NCI-H1105 treated with DMSO at 0.1 percent for 48 hours (cell line): ENCODE measurements at places on chromosomes 4 and X.

DNA sequence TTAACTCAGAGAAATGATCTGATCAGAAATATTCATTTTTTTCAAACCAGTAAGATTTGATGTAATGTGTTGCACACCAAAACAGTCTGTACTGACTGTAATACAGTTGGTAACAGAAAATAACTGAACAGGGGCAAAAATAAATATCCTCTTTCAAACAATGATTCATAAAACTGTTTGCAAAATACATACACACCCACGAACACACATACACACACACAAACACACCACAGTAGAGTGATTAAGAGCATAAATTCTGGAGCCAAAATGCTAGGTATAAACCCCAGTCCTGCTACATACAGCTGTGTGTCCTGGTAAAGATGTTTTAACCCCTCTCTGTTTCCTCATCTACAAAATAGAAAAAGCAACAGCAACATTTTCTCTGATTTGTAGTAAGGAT is 376.6 kb downstream of the PDGFC start:
- no peak for DNase-seq

DNA sequence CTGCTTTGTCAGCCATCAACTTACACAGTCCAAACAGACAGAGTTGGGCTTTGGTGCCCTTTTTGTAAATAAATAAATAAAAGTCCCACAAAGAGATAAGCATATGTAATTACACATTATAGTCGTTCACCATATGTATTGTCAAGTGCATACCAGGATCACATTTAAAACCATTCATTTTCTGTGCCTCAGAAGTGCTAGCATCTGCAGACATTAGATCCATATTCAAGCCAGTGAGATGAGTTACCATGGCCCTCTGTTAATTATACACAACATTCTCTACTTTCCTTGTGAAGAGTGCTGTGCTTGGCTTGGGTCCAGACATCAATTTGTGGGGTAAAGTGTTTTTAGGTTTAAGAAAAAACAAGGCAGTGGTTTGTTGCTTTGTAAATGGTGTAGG is 76.8 kb downstream of the ENOX2 start:
- peak; percentile 87 for DNase-seq

DNA sequence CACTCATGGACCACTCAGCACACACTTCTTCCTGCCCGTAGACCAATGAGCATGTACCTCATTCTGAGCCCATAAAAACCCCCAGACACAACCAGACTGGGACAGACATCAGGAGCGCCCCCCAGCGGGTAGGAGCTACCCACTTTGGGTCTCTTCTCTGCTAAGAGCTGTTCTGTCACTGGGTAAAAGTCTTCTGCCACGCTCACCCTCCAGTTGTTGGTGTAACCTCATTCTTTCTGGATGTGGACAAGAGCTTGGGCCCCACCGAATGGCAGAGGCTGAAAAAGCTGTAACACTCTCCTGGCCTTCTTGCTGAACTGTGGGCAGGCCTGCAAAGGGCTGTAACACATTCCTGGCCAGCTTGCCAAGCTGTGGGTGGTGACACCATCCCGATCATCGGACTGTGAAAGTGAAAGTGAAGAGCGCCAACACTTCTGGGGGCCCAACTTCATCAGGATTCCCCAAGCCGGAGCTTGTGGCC is 137.6 kb downstream of the TECRL start:
- no peak for DNase-seq

DNA sequence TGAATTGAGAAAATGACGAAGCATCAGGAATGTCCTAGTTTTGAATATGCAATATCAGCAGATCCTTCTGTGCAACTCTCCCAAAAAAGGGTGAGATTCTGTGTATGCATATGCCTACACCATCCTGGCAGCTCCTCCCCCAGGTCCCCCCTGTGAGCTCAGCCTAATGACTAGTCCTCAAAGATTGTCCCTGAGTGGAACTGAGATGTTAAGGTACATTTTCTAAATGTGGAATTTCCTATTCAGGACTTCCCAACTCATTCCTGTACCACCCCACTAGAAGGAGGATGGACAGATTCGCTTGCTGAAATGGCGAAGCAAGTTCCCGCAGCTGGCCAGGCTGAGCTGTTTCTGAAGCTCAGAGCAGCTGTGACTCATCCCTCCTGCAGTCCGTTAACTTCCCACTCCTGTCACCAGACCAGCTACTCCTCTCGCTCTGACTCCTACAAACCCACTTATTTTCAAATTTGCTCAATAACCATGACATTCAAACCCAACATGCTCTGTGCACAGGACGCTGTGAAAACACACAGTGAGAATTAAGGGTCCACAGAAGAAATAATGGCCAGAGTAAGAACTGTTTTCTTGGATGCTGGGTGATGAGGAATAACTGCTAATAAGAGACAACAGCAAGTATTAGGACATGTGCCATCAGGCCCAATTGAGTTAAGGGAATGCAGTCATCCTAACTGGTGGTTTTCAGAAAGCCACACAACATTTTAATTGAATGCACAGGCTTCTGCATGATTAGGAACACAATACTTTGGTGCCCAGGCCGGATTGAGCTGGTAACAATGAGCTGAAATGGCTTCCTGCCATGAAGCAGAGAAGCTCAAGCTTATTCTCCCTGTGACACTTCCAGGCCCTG is 40.0 kb upstream of the IRF2 start:
- DNase-seq, result no peak

- DNase-seq, result no peak
Observed at GRCh38 chr4:7655511-7656243, 220.9 kb upstream of the PSAPL1 start.

DNA sequence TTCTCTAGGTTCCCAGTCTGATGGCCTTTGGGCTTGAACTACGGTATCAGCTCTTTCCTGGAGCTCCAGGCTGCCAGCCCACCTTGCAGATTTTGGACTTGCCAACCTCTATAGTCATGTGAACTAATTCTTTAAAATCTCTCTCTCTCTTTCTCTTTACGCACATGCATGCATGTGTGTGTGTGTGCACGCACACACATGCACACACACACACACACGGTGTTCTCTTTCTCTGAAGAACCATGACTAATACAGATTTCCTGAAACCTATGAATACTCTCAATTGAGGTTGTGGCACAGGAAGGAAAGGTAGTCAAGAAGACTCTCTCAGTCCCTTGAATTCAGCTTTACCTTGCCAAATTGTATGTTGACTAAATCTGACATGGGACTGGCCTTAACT is 6.2 kb upstream of the ZCCHC13 start:
- no peak for DNase-seq

GRCh38 chrX:15146515-15146914 is 123.4 kb downstream of the ASB9 start:
- DNase-seq, result no peak

DNA sequence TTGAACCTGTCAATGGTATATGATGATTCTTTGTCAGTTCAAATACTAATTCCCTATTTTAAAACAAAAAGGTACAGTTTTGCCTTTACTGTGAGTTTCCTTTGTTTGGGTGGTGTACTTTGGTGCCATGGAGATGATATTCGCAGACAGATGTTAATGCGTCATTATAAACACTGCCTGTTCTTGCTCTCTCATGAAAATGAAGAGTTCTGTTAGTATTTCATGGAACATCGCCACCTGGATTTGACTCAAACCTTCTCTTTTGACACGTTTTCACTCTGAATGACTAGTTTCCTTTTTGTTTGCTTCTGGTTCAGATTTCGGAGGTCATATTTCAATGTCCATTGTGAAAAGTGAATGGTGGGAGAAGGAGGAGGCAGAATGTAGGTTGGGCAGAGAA is 6.9 kb upstream of the CTSO start:
- no peak for DNase-seq

GRCh38 chrX:154751203-154751668 is 359 bp upstream of the GAB3 start:
- DNase-seq, result peak; percentile 32

GRCh38 chr4:83010111-83010521 is 507 bp downstream of the LIN54 start:
- peak; percentile 4 for DNase-seq

DNA sequence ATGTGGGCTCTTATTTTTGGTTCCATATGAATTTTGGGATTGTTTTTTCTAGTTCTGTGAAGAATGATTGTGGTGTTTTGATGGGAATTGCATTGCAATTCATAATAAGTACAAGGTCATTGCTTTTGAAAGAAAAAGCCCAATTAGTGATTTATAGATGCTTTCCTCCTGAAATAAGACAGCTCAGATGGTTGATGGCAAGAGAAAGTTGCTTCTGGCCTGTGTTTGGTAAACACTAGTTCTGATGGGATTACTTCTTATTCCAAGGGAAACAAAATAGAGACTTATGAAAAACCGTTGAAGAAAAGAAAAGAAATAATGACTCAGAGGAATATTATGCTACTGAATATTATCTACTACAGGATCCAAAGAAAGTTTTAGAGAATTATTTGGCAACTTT is 144.9 kb downstream of the SPANXA1 start:
- DNase-seq, result no peak

DNA sequence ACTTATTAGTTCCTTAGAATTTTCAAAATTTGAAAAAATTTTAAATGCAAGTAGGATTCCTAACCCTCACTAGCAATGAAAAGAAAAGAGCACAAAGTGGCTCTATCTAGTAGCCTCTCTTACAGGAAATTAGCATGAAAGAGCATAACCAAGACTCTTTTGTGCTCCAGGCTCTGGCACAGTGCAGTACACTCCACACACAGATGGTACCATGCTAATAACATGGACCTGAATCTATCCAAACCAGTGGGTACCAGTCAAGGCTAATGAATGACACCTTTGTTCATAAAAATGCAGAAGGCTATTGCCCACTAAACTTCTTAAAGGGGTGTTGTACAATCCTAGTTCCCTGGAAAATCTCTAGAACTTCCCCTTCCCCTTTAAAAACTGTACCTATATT is 119.0 kb downstream of the MANBA start:
- no peak for DNase-seq

DNA sequence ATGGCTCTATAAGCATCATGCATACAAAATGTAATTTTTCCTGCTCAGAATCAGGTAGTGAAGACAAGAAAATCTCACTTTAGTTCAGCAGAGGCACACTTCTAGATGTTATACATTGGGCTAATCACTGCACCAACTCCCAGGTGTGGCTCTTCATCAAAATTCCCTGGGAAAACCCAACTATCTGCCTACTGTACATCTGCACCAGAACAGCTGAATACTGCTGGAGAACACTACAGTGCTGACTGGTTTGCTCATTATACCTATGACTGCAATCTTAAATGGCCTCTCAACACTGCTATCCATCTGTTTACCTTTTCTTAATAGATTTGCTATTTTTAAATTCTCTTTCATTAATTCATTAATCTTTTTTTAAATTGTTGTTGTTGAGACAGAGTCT is 92.0 kb downstream of the UGT8 start:
- no peak for DNase-seq

DNA sequence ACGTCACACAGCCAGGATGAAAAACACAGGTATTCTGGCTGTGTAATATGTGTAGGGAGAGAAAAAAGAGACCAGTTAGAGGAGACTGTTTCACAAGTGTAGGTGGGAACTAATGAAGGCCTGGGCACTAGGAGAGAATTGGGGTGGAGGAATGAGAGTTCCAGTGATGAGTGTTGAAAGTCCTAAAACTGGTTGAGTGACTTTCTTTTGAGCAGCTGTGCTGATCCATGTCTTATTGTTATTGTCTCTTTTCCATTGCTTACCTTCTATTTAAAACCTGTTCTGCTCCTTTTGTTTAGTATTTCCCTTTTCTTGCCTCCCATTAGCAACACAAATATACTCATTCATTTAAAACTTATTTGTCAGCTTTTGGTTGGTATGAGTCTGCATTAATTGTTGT is 88.7 kb downstream of the PDLIM5 start:
- DNase-seq, result no peak

DNA sequence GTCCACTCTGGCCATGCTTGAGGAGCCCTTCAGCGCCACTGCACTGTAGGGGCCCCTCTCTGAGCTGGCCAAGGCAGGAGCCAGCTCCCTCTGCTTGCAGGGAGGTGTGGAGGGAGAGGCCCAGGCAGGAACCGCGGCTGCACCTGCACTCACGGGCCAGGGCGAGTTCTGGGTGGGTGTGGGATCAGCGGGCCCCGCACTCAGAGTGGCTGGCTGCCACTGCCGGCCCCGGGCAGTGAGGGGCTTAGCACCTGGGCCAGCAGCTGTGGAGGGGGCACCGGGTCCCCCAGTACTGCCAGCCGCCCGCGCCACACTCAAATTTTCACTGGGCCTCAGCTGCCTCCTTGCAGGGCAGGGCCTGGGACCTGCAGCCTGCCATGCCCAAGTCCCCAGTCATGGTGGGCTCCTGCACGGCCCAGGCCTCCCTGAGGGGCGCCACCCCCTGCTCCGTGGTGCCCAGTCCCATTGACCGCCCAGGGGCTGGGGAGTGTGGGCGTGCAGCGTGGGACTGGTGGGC is 347.2 kb upstream of the SPOCK3 start:
- DNase-seq, result no peak

DNA sequence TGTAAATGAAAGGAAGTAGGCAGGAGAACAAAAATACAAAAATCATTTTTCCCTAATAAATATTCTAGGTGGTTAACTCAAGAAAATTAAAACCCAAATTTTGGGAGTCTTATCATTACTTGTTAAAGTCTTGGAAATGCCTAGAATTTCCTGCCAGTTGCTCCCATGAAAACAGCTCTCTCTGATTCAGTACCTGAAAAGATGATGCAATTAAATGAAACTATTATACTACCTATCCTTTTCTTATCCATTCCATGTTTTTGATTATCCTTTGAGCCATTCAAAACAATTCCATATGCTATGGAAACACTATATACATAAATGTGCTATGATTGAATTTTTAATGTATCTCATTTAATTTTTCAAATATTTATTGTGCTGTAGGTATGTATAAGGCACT is 50.5 kb upstream of the AMELX start:
- no peak for DNase-seq

DNA sequence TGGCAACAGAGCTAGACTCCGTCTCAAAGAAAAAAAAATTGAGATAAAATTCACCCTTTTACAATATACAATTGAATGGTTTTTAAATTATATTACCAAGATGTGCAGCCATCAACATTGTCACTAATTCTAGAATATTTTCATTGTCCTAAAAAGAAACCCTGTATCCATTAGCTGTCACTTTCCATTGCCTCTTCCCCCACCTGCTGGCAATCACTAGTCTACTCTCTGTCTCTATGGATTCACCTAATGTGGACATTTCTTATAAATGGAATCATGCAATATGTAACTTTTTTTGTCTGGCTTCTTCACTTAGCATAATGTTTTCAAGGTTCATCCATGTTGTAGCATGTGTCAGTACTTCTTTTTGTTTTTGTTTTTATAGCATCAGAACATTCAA is 20.8 kb downstream of the ABHD18 start:
- DNase-seq, result no peak

- DNase-seq, result no peak
Observed at GRCh38 chr4:85486425-85487086, 11.6 kb downstream of the ARHGAP24 start.

DNA sequence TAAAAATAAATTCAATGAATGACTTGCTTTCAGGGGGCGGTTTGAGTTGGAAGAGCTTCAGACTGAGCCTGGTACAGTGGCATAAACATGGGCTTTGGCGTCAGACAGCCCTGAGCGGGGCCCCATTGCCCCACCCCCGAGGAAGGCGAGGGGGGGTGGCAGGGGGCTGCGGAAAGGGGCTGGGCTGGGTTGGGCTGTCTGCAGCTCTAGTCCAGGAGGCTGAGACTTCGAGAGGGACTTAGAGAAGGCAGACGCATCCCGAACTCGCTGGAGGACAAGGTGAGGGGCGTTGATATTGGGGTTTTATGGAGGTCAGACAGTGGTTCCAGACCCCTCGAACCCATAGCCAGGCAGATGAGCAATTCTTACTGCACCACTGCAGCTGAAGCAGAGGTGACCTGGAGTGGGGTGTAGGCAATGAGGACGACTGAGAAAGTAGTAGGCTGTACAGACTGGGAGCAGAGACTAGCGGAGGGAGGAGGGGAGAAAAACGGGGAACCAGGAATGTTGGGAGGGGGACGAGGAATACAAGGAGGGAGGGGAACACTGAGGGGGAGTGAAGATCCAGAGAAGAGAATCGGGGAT is at the start of gene MAGED2:
TSS of gene MAGED2 (plus strand) at position 222 of the 585 bp plus-strand sequence. CDS start 1,587 bp downstream, outside the sequence.
- DNase-seq, result peak; percentile 27
